Adipocyte (in vitro differentiated cells): ENCODE measurements at places on chromosomes 11 and 22.

DNA sequence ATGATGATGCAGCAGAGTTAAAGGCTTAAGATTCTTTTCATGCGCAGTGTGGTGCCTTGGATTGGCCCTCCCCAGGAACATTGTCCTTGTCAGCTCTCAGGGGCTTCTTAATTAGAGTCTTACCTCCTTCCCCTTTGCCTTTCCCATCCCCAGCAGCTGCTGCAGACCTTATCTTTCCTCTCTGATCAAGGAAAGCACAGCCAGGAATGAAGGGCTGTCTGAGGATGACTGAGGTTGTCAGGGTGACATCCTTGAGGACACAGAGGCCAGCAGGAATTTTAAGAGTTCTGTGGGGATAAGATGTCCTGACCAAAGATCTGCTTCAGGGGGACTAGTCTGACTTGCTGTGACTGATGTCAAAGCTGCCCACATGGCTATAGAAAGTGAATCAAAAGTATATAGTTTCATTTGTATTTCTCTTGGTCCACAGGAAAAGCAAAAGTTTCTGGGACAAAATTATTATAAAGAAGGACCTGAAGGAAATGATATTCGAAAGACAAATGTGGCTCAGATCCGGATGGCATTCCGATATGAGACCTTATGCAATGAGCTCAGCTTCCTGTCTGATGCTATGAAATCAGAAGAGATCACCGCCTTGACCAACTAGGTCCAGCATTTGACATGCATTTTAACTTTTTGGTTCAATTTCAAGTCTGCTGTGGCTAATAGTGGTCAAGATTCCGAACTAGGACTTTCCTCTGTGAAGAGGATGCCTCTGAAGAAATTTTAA lies 35.5 kb downstream of the RNF141 start:
- DNase-seq: no peak

- peak; percentile 76 for DNase-seq
Measured at GRCh38 chr11:62593434-62594044, 2.2 kb upstream of the TUT1 start.

DNA sequence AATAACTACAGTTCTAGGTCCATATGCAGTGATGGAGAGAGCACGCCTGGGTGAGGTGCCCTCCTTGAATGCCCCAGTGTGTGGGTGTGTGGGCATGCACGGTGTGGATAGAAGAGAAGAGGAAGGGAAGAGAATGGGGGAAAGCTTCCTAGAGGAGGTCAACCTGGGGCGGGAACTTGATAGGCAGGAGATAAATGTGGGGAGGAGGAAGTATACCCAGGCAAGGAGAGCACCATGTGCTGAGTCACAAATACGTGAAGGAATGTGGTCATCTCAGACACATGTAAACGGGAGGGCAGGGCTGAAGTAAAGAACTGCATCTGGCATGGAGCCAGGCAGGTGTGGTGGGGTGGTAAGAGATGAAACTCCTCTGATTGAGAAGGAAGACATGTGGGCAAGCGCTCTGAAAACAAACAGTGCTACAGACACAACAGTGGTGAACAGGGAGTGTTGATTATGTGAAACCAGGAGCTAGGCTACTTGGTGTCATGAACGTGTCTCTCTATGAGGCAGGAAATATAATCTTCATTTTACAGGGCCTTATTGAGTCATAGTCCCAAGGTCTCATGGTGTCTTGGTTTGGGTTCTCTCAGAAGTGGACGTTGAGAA lies 61.5 kb upstream of the EED start:
- DNase-seq: no peak

- DNase-seq: peak; percentile 42
Measured at GRCh38 chr11:110432713-110433392, 3.1 kb downstream of the FDX1 start.

GRCh38 chr11:12167061-12168000 lies 56.9 kb downstream of the MICAL2 start:
- DNase-seq: peak; percentile 69
